ENCODE measurements at places on chromosomes 2 and 18.
A peak's percentile ranks its signal among the peaks of the same experiment; 100 is the strongest.

- no peak for DNase-seq
Measured at GRCh38 chr2:43020990-43021669, 205.3 kb downstream of the ZFP36L2 start.

GRCh38 chr18:23585007-23585871, 1.1 kb downstream of the NPC1 start:
- DNase-seq, result peak; percentile 27

GRCh38 chr2:22690096-22690495, 694.9 kb upstream of the KLHL29 start:
- no peak for DNase-seq

DNA sequence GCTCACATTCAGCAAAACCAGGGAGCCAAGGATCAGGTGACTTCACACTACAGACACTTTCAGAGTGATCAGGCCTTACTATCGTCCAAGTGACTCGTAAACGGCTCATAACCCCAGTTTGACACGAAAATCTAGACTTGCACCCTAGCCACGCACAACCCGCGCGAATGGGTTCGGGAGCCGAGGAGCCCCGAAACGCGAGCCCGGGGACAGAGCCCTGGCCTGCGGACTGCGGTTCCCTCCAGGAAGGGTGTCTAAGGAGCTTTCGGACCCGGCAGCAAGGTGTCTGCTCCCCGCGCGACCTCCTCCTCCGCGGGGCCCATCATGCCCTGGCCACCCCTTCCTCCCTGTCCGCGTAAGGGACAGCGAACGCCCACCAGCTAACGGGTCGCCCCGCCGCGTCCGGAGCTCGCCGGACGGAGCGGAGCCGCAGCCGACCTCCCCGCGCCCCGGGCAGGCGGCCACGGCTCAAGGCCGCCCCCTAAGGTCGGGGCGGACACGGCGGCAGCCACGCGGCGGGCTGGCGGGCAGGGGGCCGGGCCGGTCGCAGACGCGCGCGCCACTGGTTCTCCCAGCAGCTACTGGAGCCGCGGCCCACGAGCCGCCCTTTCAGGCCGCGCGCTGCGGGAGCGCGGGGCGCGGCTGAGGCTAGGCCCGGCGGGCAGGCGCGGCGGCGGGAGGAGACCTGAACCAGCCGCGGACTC, 575 bp downstream of the ATL2 start:
- DNase-seq, result peak; percentile 85
